ENCODE measurements at places on chromosomes 7 and 10. TPM values are rescaled to one million over a fixed set of nuclear protein-coding genes. Genes with fewer than 3 reads are reported as not detected.

DNA sequence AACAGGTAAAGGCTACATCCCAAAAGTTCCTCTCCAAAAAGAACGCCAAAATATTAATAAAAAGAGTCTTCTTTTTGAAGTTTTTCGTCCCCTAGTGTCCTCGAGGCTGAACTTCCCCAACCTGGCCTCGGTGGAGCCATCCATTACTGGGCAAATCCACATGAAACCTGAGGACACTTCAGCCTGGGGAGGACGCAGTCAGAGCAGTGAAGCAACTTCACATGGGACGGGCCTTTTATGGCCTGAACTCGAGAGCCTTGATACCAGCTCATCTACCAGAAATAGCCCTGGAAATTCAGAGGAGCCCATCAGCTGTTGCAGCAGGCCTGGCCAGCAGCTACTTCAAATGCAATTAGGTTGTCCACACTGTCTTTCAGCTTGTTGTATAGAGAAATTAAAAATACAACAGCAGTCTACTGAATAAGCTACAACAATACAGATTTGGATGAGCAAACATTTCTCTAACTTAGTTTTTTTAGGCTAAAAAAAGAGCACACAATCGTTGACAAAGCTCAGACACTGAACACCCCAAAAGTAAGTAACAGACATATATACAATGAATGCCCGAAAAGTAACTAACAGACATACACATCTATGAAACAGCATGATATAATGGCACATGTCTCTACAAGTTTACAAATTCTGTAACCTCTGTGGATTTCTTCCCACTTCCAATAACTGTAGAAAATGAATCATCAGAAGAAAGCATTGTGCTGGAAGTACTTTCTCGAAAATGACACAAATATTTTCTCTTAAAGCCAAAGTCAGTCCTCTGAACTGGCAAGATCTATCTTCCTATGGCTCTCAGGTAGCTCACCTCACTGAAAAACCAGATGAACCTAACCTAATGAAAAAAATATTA, at the start of gene SVIL:
Gene SVIL, minus strand, starts transcription at position 208 of the 862 bp plus-strand sequence. CDS start 79,913 bp downstream, outside the sequence.
- peaks cover 1% of the 10 kb centered on the region for H3K27me3 ChIP-seq
- H3K27ac ChIP-seq: peak within 1 kb of the TSS; percentile 41
- peaks cover 5% of the 10 kb centered on the region for H3K36me3 ChIP-seq
- H3K4me1 ChIP-seq: peaks cover 39% of the 10 kb centered on the region

GRCh38 chr7:137421366-137421765, 77.8 kb upstream of the PTN start:
- no peak for DNase-seq
- no peak overlapping the region for H3K4me3 ChIP-seq
- H3K27ac ChIP-seq: no peak overlapping the region

Gene AFAP1L2
- total RNA-seq: 4.9 TPM

Gene ABCA13
- total RNA-seq: not detected

Data from activated CD8-positive, alpha-beta T cell treated with anti-CD3 and anti-CD28 coated beads for 36 hours (primary cell).